ENCODE measurements at places on chromosomes 1 and 21. TPM values are rescaled to one million over a fixed set of nuclear protein-coding genes. Genes with fewer than 3 reads are reported as not detected.

Gene SYNC
- total RNA-seq: not detected

DNA sequence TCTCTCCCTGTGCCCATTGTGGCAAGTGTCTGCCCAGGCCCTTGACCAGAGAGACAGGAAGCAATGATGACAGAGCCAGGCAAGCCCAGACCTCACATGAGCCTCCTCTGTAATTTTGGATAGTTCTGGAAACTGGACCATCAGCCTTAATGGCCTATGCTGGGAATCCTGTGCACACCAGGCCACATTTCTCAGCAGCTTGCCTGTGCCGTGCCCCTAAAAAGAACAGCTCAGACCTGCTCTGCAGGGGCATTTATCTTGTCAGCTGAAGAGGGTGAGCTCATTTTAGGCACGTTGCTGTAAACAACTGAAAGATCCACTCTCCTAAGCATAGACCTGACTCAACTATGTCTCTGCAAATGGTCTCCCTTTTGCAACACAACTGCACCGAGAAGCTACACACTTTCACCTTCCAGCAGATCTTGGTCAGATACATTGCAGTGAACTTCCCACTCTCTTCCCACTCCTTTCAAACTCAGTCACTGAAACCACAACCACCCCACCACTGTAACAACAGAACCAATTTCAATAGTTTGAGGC is 53.5 kb upstream of the BACH1 start:
- peak; percentile 49 for DNase-seq

GRCh38 chr1:58966103-58966916 is 182.5 kb upstream of the JUN start:
- DNase-seq: no peak

- no peak for DNase-seq
Observed at GRCh38 chr1:89847191-89847729, 26.4 kb downstream of the LRRC8D start.

Gene PPIAL4G
- total RNA-seq: 0.26 TPM

Gene TRAPPC10
- total RNA-seq: 71.5 TPM

DNA sequence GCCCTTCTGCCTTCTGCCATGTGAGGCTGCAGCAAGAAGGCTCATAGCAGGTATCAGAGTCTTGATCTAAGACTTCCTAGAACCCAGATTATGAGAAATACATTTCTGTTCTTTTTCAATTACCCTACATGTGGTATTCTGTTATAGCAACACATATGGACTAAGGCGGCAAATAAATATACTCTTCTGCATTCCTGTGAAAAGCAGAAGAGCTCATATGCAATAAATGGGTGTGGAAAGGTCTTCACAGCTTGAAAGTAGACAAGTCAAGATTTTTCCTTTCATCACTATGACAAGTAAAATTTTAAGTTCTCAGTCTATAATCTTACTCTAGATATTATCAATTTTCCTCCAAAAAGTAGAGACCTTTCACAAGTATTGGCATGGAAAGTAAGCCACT is 36.6 kb downstream of the TNFSF18 start:
- DNase-seq: no peak

- DNase-seq: no peak
Observed at GRCh38 chr21:36909901-36910561, 56.4 kb downstream of the HLCS start.

DNA sequence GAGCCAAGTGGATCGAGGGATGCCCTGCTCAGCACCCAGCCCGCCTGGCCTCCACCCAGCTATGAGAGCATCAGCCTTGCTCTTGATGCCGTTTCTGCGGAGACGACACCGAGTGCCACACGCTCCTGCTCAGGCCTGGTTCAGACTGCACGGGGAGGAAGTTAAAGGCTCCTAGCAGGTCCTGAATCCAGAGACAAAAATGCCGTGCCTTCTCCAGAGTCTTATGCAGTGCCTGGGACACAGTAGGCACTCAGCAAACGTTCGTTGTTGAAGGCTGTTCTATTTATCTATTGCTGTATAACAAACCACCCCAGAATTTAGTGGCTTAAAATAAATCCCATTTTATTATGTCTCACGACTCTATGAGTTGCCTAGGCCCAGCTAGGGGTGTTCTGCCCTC is 6.8 kb upstream of the BSND start:
- no peak for DNase-seq

DNA sequence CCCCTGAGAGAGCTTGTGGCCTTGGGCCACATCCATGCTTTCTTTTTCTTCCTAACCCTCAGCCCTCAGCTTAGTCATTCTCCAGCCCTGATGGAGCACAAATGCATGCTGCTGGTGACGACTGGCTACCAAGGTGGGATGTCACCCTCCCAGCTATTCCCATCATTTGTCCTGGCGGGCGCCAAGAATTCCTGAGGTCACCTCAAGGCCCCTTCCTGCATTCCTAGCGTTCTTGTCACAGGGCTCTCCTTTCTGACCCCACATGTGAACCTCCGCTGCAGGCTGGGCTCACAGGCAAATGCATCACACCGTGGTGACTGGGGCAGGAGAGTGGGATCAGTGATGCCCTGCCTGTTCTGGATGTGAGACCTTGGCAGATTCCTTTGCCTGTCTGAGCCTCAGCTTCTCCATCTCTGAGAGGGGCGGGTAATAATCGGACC is 53.4 kb upstream of the IFFO2 start:
- DNase-seq: no peak

GRCh38 chr1:1832820-1833219 is 54.5 kb upstream of the NADK start:
- no peak for DNase-seq

Gene MASP2
- total RNA-seq: not detected

Gene BGLAP
- total RNA-seq: 0.93 TPM

- no peak for DNase-seq
Observed at GRCh38 chr1:226862890-226863289, 7.5 kb upstream of the PSEN2 start.

Gene CLDN17
- total RNA-seq: not detected

Gene LRRC53
- not detected for total RNA-seq

Gene CLDN14
- not detected for total RNA-seq

Gene SPATA46
- not detected for total RNA-seq

DNA sequence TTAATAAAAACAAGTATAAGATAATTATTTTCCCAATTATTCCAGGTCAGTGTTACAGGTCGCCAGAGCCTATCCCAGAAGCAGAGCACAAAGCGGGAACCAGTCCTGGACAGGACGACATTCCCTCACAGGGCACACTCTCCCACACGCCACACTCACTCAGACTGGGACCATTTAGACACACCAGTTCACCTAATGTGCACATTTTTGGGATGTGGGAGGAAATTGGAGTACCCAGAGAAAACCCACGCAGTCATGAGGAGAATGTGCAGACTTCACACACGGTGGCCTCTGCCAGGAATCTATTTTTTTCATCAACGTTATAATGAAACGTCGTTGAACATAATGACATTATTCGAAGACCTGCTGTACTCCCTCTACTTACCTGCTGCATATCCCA is 20.5 kb upstream of the NRDC start:
- DNase-seq: no peak

DNA sequence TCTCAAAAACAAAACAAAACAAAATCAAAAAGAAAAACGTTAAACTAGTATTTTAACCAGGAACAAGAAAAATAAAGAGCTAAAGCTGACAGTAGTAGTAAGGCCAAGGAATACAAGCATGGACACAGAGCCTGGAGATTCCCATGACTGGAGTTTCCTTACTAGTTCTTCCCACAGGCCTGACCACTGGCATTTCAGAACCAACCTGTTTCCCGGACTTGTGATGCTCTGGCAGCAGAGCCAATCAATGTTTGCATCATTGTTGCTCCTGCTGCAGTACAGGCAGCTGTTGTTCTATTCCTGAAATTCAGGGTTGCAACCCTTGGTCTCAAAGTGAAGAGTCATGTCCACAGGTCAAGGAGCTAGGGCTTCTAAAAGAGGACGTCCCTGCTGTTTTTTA is 111.3 kb upstream of the WARS2 start:
- DNase-seq: no peak

Data from activated CD8-positive, alpha-beta memory T cell treated with anti-CD3 and anti-CD28 coated beads, Interleukin-2, amount 10 ng/mL, durations not matched to agents 7 days and 5 days (primary cell).